ENCODE measurements at places on chromosomes 2 and 18.

DNA sequence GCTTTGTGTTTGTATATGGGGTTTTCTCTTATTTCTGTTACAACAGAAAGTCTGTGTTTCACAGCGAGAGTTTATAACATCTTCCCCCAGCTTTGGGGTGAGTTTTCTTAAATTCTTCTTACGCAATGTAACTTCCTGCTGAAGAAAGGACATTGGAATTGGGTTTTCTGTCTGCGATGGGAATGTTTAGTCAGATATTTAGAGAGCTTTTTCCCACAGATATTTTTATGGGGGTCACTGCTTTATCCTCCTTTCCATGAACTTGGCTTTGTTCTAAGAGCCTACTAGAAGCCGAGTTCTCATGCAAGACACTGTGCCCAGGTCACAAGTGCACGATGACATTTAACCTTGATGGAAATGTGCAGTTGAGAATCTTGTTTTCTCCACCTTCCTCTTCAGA, 22.1 kb downstream of the B3GNT2 start:
- no peak for DNase-seq

GRCh38 chr2:224155896-224156295, 116.8 kb upstream of the SERPINE2 start:
- DNase-seq = no peak

GRCh38 chr2:219642069-219642454, 14.6 kb downstream of the SLC4A3 start:
- no peak for DNase-seq

DNA sequence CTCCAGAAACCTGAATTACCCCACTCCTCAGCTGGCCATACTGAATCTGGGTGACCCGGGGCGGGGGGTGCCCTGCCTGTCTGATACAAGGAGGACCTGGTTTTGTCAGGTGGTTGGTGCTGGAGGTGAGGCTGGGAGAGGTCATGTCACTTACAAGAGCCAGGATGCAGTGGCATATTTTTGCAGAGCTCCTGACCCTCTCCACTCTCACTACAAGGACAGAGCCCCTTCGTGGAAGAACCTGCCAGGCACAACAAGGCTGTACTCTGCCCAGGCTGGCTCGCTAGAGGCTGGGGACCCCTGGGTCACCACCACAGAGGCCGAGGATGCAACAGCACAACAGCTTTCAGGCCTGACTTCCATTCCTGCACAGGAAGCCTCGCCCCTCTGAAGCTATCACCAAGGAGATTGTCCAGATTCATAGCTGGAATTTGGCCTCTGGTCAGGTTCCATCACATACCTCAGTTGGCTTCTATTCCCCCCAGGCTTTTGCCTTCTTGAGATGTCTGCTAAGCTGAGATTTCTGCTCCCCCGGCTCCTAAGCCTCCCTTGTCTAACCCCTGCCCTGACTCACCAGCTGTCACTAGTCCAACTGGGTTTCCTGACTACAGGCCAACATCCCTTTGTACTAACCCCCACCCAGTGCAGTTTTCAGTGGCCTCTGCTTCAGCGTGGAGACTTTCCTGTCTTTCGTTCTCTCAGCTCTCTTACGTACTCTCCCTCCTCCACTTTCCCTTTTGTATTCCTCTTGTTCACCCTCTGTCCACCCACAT, 132.5 kb upstream of the EPAS1 start:
- DNase-seq = peak; percentile 10

DNA sequence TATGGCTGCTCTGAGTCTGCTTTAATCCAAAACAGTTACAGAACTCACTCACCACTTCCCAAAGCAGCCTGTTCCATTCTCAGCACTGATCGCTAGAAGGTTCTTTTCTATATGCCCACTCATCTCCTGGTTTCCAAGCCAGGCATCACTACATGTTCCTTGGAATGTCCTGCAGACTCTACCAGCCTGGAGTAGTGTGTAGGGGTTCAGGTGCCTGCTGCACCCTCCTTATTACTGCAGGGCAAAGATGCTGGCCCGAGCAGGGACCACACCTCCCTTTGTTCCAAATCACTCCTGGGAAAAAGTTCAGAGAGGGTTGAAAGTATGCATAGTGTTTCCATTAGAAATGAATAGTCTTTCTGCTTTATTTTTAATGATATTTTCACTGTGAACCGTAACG, 196.6 kb downstream of the SH3RF3 start:
- no peak for DNase-seq

- DNase-seq = no peak
Measured at GRCh38 chr2:203195331-203196036, 43.3 kb upstream of the CYP20A1 start.

DNA sequence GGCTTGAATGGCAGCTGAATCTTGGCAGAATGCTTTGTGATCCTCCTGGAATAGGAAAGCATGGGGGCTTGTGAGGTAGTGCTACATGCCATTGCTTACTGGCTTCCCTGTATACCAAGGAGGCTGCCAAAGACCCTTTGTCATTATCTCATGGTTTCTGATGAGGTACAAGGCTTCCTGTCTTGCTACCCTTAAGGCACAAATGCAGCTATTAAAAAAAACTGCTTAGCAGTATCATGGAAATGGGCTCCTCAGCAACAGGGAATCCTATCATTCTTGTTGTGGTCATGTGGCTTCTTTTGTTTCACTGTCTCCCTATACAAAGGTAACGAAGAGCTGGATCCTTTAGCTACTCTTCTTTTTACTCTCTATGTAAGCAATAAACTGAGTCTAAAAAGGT, 6.6 kb upstream of the KANSL1L start:
- DNase-seq = no peak

GRCh38 chr2:79670198-79670597, 157.3 kb downstream of the CTNNA2 start:
- DNase-seq = no peak

- DNase-seq = no peak
Measured at GRCh38 chr2:195115738-195116137, 541.3 kb upstream of the SLC39A10 start.

GRCh38 chr2:80326214-80326613, 21.7 kb upstream of the LRRTM1 start:
- DNase-seq = peak; percentile 20

DNA sequence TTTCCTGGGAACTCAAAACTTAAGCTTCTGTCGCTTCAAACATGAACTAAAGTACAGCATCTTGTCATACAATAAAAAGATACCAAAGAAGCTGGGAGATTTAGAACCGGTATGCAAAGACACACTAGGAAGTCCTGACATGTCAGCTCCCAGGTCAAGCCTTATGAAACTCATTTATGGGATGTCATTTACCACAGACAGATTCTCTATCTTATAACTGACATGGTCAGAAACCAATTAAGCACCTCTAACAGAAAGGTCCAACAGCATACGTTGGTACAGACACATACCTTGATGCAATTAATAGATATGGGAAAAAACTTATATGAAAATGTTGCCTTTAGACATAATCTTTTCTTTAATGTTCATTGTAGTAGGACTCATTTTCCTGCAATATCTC, 169.0 kb downstream of the SRBD1 start:
- no peak for DNase-seq

DNA sequence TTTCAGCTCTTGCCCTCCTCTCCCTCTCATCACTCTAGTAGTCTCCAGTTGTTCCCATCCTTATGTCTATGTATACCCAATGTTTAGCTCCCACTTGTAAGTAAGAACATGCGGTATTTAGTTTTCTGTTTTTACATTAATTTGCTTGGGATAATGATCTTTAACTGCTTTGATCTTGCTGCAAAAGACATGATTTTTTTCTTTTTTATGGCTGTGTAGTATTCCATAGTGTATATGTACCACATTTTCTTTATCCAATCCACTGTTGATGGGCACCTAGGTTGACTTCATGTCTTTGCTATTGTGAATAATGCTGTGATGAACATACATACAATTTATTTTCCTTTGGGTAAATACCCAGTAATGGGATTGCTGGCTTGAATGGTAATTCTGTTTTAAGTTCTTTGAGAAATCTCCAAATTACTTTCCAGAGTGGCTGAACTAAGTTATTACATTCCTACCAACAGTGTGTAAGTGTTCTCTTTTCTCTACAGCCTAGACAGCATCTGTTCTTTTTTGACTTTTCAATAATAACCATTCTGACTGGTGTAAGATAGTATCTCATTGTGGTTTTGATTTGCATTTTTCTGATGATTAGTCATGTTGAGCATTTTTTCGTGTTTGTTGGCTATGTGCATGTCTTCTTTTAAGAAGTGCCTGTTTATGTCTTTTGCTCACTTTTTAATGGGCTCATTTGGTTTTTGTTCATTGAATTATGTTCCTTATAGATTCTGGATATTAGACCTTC, 179.6 kb upstream of the SLC39A10 start:
- no peak for DNase-seq

- DNase-seq = no peak
Measured at GRCh38 chr18:50830544-50830943, 10.7 kb upstream of the MRO start.

GRCh38 chr2:108266218-108266617, 22.5 kb upstream of the SULT1C2 start:
- peak; percentile 75 for DNase-seq

GRCh38 chr2:70947556-70948184, 12.0 kb downstream of the ATP6V1B1 start:
- no peak for DNase-seq

- DNase-seq = peak; percentile 11
Measured at GRCh38 chr2:226524381-226524843, 275.2 kb downstream of the IRS1 start.

DNA sequence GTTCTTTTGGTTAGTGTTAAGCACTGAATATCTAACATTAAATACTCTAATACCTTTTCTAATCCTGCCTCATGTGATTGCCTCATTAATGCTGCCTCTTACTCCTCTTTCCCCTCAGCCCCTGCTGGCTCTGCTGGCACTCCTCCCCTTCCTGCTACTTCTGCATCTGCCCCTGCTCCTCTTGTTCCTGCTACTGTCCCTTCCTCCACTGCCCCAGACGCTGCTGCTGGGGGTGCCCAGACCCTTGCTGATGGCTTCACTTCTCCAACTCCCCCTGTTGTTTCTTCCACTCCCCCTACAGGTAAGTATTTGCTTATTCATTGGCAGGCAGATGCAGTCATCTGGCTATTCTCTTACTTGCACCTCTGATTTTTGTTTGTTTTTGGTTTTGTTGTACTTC, 68.5 kb downstream of the ABI2 start:
- no peak for DNase-seq

DNA sequence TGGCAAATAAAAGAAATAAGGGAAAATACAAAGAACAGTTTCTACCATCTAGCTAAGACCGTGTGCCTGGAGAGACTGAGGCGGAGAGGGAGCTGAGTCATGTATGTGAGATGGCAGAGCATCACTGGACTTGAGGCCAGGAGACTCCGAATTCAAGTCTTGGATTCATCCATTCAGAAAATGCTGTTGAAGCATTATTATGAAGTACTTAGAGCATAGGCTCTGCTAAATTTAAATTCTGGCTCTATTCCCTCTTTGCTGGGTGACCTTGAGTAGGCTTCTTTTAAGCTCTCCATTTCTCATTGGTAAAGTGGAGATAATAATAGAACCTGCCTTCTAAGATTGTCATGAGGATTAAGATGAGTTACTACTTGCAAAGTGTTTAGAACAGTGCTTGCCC, 34.7 kb downstream of the NPHP1 start:
- no peak for DNase-seq

GRCh38 chr2:118388771-118389170, 300.5 kb downstream of the INSIG2 start:
- no peak for DNase-seq

GRCh38 chr18:49738721-49739120, 74.6 kb downstream of the ACAA2 start:
- no peak for DNase-seq

DNA sequence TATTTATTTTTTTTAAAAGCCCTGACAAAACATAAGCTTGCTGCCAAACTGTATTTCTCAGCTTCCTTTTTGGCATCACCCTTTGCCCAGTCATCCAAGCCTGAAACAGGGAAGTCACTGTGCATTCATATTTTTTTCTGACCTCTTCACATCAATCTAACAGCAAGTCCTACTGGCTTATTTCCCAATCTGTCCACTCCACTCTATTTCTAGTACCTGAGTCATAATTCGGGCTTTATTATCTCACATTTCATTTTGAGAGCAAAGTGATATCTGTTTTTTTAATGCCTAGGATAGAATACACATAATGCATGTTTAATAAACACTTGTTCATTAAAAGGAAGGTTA, 5.1 kb downstream of the HNMT start:
- DNase-seq = peak; percentile 11
